MG63 (cell line): ENCODE measurements at places on chromosomes 2 and 18.

DNA sequence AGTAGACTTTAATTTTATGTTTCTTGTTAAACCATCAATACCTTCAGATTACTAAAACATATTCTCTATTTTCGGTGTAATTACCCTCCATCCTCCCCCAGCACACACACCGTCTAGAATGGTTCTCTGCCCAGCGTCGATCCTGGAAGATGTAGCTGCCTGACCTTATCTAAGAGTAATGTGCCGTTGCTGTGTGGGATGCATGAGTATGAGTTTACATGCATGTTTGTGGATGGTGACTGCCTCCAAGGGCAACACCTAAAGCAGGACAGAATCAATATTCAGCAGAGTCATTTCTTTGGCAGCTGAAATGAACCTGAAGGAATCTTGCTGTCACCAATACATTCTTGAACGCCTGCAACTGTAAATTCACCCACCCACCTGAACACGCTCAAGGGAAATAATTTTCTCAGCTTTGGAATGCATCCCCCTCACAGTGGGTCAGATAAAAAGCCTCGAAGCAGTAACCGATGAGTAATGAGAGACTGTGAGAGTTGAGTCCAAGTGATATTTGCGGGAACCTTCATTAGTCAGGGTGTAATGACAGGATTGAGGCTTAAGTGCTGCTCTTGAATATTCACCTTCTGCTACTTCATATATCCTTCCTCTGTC, 155.8 kb upstream of the RND3 start:
- DNase-seq: no peak

- DNase-seq: no peak
These were observed 201.3 kb downstream of the TGIF1 start for GRCh38 chr18:3651266-3651665.

DNA sequence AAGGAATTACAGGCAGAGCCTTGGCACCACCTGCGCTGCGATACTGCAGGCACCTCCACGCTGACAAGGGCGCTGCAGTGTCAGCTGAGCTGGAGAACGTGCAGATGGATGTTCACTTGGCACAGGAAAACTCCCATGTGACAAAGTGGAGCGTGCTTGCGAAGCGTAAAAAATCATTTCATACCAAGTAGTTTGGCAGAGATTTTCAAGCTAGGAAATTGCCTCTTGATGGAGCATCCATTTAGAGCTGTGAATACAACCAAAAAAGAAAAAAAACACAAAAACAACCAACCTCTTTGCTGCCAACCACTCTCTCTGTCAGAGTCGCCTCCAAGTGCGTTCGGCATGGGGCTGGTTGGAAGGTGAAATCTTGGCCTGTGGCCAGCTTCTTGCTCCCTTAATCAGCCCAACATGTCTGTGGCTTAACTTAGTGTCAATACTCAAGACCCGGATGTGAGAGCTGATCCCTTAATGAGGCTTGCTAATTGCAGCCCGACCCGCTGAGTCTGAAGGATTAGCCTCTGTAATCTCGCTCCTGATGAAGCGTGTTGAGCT, 38.1 kb downstream of the ACOXL start:
- peak; percentile 29 for DNase-seq

DNA sequence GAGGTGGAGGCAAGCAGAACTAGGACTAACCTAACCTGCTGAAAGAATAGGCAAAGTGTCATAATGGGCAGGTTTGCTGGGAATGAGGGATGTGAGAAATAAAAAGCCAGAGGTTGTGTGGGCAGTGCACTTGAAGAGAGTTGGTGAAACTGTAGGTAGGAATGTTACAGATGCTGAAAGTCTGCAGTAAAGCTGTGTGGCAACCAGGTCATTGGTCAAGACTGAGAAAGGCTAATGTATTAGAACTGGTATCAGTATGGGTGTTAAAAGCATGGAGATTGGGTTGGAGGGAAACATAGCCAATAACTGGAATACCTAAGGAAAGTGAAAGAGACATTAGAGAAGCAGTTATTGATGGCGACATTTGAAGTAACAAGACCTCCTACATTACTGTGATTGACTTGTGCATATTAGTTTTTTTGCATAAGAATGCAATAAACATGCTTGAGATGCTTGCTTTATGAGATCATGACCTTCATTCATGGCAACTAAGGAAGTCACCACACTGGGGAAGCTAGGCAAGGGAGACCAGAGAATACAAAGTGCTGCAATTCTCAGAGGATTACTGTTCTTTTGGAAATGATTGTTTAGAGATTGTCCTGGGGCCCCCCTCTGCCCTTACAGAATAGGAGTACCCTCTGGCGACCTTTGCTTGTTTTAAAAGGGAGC, 11.8 kb downstream of the GULP1 start:
- DNase-seq: no peak

DNA sequence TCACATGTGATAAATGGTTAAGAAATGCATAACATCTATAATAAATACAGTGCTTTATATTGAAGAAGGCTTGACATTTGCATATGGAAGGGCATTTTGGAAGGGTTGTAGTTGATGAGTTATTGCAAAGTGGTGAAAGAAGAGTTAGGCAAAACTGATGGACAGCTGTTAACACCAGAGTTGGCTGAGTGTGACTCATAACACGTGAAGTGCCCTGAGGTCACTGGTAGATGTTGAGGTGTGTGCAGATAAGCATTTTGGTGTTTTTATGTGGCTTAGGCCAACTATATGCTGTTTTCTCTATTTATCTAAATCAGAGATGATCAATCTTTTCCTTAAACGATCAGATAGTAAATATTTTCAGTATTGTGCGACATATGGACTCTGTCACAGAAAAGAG, 154.3 kb upstream of the KCNH7 start:
- no peak for DNase-seq

DNA sequence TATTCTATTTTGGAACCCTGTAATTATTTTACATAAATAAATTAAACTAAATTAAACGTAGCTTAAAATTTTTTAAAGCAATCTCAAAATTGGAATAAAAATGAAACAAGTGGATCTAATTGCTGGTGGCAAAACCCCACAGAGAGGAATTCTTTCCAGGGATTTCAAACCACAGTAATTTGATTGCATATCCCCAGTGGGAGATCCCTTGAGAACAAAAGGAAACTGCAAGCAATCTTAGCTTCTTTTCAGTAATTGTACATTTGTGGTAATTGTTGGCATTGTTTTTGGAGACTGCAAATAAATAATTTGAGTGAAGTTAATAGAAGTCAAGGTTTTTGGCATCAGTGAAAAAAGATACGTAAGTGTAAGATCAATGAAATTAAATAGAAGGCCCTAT, 58.7 kb upstream of the MYCN start:
- no peak for DNase-seq

DNA sequence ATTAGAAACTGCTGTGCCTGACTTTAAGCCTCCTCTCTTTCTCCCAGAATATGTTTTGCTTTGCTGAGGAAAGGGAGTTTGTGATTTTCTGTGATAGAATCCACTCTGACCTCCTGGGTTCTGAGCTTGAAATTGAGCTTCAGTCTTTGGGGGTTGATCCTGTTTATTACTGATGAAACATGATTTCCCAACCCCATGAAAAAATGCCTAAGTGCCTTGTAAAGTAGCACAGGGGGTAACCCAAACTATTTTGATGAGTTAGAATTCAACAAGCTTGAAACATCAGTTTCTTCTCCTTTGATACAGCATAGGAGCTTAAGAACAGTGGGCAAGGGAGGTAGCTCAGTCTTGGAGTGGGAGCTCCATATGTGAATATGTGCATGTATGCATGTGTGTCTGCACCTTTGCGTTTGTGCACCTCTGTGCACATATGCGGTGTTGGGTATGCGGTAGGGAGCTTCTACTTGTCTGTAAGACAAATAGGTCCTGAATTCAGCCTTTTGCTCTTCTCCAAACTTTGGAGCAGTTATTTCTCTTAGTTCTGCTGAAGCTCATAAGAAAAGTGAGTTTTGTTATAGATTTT, 364.6 kb downstream of the OSR1 start:
- no peak for DNase-seq

- DNase-seq: no peak
These were observed 60.7 kb downstream of the INPP4A start for GRCh38 chr2:98505311-98505808.

- DNase-seq: no peak
These were observed 435.3 kb downstream of the TGIF1 start for GRCh38 chr18:3885209-3885792.

GRCh38 chr2:118254116-118254515, 165.8 kb downstream of the INSIG2 start:
- no peak for DNase-seq

- no peak for DNase-seq
These were observed 72.3 kb upstream of the ERBB4 start for GRCh38 chr2:212610872-212611425.

GRCh38 chr18:58756596-58757240, 85.5 kb downstream of the MALT1 start:
- no peak for DNase-seq

DNA sequence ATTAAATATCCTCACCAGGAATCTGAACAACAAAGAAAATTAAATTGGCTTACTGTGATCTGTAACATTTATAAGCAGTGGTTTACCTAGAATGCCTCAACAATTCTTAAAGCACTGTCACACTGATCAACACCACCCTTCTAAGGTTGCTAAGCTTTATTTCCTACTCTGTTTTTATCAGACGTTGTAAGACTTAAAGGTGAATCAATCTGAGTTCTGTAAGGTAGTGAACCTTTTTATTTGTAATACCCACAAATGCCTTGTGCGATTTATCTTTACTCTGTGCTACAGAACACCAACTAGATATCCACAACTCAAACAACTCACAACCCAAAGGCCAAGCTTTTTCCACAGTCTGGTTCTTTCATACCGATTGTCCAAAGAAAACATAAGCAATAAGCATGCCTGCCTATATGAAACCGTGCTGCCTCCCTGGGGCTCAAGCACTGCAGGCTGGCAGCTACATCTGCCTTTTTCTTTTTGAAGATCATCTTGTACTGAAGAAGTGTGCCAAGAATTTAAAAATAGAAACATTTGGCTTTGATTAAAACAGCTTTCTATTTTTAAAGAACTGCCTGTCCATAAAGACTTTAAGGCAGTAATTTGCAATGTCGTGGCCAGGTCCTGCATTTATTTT, 490.7 kb downstream of the NUP35 start:
- peak; percentile 56 for DNase-seq

DNA sequence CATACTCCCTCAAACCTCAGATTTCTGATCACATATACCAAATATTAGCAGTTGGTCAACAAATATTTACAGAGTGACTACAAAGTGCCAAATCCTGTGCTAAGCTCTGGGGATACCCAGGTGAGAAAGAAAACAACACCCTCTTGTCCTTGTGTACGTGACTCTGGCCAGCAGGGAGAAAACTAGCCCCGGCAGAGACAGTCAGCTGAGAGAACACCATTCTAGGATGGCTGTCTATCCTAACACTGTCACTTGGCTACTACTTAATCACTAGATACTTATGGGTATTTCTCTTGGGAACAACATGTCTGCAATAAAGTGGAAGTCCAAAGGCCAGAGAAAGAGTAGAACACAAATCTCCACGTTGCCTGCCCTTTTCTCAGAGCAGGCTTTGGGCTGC, 57.9 kb upstream of the CD226 start:
- DNase-seq: no peak

GRCh38 chr2:10926191-10926820, 14.6 kb downstream of the KCNF1 start:
- DNase-seq: no peak

DNA sequence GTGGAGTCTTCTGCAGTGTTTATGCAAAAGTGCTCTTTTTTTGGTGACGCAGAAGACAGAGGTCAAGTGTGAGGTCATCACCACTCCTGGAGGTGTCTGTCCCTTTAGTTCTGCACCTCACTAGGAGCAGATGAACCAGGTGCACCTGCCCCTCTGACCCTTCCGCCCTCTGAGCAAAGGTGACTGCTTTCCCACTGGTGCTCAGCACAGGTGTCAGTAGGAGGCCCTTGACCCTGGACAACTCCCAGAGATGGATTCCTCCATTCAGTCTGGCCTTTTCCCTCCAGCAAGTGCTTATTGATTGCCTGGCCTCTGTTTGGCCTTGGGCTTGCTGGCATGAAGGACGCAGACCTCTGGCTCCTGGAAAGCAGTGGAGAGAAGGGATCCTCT, 8.7 kb upstream of the SLC4A3 start:
- no peak for DNase-seq

- DNase-seq: no peak
These were observed 768.1 kb downstream of the TMEM182 start for GRCh38 chr2:103529798-103530502.

DNA sequence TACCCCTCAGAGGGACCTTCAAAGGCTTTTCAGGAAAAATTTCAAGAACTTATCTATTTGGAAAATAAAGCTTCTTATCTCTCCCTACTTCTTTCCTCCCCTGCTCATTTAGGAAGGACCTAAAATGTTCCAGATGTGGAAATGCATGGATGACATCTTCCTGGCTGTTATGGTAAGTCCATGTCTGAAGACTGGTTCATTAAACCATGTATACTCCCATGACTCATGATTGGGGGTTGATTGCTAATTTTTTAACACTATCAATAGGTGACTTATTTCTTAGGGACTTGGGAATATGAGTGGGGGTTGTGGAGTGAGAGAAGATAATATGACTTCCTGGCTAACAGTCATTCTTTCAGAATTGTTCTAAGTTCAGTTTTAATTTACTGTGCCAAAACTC, 104.0 kb upstream of the PARD3B start:
- no peak for DNase-seq

GRCh38 chr2:206790311-206790935, 25.0 kb downstream of the FASTKD2 start:
- no peak for DNase-seq

GRCh38 chr18:10343778-10344177, 110.7 kb upstream of the APCDD1 start:
- DNase-seq: no peak

DNA sequence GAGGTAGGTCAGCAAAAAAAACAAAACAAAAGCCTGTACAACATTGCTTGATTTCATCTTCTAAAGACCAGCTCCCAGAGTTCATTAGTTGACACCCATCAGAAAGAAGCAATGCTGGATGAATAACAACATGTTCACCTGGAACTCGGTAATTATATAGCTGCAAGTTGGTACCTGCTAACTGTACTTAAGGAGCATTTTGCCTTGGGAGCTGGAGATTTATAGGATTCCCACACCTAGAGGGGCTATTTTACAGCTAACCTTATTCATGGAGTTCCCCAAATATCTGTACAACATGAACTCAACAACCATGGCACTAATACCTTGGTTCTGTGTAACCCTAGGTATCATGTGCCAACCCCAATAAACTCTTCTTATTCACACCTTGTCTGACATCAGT, 281.1 kb upstream of the NCKAP5 start:
- DNase-seq: no peak

DNA sequence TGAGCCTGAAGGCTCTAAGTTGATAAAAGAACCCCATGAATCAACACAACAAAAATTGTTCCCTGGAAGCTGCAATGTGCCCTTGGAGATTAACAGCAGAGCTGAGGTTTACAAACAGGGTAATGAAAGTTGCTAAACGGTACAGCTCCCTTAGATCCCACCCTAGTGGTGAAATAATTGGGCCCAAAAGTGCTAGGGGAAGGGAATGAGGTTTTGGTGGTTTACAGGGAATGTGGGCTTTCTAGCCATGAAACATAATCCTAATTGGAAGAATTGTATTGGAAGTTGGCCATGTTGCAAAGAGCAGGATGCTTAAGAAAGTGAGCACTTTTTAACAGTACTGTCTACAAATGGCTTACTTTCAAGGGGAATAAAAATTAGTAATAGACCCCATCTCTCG, 180.2 kb upstream of the SMIM21 start:
- no peak for DNase-seq

GRCh38 chr2:227728035-227728434, at the start of gene SCYGR7:
TSS of gene SCYGR7 (plus strand) at chr2:227728335. CDS start at chr2:227728335, 0 bp downstream.
- DNase-seq: no peak
